Myocyte (in vitro differentiated cells): ENCODE measurements at places on chromosomes 2 and 18.
A peak's percentile ranks its signal among the peaks of the same experiment; 100 is the strongest.

- peak; percentile 89 for DNase-seq
These were observed 75.8 kb downstream of the DYNC1I2 start for GRCh38 chr2:171762879-171763573.

- DNase-seq, result no peak
These were observed 8.8 kb downstream of the RALB start for GRCh38 chr2:120261387-120262006.

GRCh38 chr2:191114403-191114886 lies 36.3 kb downstream of the STAT4 start:
- DNase-seq, result no peak

GRCh38 chr2:47160660-47161059 lies 5.6 kb upstream of the STPG4 start:
- no peak for DNase-seq

- no peak for DNase-seq
These were observed 134.3 kb upstream of the TACR1 start for GRCh38 chr2:75333646-75334045.

GRCh38 chr2:49367003-49367402 lies 212.7 kb upstream of the FSHR start:
- no peak for DNase-seq

DNA sequence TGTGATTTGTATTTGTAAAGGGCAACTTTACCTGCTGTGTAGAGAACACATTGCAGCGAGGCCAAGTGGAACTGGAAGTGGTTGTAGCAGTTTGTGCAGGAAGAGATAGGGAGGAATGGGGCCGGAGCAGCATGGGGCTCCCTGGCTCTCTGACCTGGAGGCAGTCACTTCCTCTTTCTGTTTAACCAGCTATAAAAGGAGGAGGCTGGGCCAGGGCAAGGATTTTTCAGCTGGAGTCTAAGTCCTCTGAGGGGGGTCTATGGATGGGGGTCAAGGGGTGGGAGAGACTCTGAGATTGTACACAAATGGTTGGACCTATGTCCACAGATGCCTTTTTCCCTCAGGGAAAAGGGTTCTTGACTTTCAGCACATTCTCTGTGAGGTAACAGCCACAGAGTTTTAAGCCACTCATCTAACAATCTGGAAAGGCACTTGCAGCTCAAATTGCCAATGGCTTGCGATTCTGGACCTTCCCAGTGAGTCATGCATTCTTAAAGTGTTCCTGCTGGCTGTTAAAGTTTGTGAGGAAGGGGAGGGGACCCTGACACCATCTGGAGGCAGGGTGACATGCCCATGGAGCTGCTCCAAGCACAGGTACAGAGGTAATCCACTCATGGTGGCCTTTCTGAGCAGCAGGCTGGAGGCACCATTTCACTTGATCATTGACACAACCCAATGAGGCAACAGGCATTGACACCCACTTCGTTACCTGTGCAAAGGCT lies 347.0 kb downstream of the CYRIA start:
- no peak for DNase-seq

DNA sequence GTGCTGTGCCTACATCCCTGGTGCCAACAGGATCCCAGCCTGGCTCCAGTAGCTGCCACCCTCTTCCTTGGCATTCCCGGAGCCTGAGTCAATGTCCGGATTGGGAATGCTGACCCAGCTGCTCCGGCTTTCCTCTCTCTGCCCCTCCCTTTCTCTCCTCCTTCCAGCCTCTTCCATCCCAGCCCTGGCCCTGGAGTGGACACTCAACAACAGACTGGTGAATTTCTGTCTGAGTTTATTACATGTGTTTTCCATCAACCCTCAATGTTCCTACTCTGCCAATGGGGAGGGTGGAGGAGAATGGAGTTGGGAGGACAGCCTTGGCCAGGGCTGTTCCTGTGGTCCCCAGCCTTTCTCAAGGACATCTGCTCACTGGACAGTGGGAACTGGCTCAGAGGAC lies 917 bp upstream of the PRKAG3 start:
- peak; percentile 97 for DNase-seq

GRCh38 chr2:85445316-85446295 lies 27.1 kb downstream of the SH2D6 start:
- DNase-seq, result peak; percentile 84

DNA sequence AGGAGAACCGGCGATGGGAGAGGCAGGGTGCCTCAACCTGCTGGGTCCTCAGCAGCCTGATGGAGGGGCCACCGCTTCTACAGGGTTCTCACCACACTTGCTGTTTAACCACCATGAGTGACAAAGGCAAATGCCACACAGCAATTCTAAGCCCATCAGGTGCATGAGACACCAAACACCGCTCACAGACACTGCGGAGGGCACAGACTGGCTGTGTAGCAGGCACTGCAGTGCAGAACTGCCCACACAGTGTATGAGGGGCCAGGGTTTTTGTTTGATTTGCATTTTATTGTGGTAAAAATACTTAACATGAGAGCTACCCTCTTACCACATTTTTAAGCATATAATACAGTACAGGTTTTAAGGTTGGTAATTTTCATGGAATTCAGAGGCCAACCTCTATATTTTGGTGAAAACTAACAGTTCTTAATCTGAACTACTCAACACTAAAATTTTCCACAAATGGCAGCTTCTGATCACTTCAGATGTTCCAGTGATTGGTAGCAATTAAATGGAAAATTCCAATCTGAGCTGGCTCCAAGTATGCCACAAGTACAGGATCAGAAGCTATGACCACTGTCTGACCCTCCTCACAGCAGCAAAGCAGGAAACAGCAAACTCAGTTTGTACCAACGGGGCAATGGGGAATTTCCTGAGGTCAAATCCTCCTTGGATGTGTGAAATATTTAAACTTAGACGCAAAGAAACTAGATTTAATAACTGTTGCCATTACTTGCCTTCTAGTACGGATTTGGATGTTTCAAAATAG lies 67.7 kb downstream of the FAM210A start:
- DNase-seq, result peak; percentile 62

- no peak for DNase-seq
These were observed 51.3 kb downstream of the LIPG start for GRCh38 chr18:49613141-49613640.

GRCh38 chr18:14921547-14921946 lies 173.6 kb downstream of the ANKRD30B start:
- no peak for DNase-seq

- no peak for DNase-seq
These were observed 12.4 kb upstream of the IGFBP2 start for GRCh38 chr2:216620786-216621185.

DNA sequence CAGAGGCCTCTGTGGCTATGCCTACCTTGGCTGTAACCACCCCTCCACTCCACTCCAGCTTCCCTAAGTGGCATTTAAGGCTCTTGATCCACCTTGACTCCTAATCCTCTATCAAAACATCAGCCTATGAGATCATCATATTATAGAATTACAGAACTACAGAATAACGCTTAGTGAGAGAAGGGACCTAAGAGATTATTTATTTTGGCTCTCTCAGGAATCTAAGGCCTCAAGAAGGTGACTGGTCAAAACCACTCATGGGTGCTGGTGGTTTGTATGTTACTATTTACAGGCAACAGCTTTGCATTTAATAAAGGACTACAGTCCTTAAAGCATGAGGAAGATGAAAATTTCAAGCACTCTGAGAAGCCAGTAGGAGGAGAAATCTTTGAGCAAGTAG lies 118.8 kb downstream of the FSHR start:
- DNase-seq, result no peak

GRCh38 chr2:96123290-96123689 lies 6.9 kb upstream of the ADRA2B start:
- no peak for DNase-seq

- no peak for DNase-seq
These were observed 131.7 kb upstream of the FSHR start for GRCh38 chr2:49286045-49286444.

- DNase-seq, result no peak
These were observed 15.5 kb downstream of the PPP3R1 start for GRCh38 chr2:68236876-68237275.

- DNase-seq, result no peak
These were observed 117.4 kb downstream of the HDAC4 start for GRCh38 chr2:239283288-239283945.

DNA sequence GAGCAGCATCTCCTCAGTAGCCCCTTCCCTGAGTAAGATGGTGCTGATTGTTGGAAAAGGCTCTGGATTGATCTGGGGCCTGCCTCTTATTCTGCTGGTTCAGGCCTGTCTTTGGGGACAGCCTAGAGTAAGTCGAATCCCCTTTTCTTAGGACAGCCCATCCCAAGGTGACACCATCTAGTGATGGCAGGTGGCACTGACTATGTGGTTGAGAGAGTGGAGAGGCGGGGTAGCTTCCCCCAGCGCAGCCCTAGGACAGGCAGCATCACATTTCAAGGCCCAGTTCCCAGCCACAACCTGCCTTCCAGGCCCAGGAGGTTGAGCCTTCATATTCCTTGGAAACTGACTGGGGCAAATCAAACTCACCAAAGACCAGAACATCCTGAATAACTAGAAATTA lies 69.1 kb upstream of the B3GNT7 start:
- peak; percentile 30 for DNase-seq

GRCh38 chr2:161088658-161089350 lies 71.4 kb upstream of the TANK start:
- no peak for DNase-seq

- DNase-seq, result no peak
These were observed 62.2 kb downstream of the MYCN start for GRCh38 chr2:16002575-16002974.

- DNase-seq, result no peak
These were observed 119.7 kb upstream of the RMP24 start for GRCh38 chr18:35852786-35853185.

GRCh38 chr2:136323935-136324334 lies 206.0 kb upstream of the CXCR4 start:
- no peak for DNase-seq

DNA sequence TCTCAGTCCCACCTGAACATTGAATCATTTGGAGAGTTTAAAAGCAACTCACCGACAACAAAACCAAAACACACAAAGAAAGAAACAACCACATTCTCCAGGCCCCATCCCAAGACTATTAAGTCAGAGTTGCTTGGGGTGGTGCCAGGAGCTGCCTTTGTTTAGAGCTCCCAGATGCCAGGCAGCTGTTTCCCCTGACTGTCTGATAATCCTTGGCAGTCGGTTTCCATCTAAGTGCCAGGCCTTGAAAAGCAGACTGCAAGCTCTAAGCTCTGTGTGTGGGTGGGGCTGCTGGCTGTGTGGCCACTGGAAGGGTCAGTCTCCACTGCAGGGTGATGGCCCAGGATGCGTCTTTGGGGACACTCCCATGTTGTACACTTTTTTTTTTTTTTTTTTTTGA lies 255.3 kb upstream of the AGAP1 start:
- DNase-seq, result peak; percentile 96

DNA sequence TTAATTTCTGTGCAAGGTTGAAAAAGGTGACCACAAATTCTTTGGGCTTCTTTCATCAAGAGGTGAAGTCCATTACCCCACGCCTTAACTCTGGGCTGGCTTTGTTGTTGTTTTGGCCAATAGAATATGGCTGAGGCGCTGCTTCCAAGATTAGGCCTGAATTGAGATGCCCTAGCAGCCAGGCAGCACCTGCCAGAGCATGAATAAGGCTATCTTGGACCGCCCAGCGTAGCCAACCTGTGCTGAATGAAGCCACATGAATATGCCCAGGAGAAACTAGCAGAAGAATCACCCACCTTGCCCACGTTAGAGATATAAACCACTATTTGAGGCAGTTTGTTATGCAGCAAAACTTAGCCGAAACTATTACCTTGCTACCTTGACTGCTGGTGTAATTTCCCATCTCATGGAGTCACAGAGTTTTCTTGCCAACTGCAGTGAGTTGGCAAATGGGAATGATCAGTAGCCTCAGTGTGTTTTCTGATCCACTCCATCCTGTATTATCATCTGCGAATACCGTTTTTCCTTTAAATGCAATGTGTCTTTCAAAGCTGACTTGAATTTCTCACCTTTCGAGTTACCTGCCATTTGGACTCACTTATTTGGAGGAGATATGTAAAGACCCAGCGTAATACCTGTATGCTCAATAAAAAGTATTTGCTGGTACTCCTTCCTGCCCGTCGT lies 679 bp downstream of the TSGA10 start:
- peak; percentile 10 for DNase-seq

- DNase-seq, result no peak
These were observed 106.7 kb downstream of the MEIS1 start for GRCh38 chr2:66541646-66542045.

DNA sequence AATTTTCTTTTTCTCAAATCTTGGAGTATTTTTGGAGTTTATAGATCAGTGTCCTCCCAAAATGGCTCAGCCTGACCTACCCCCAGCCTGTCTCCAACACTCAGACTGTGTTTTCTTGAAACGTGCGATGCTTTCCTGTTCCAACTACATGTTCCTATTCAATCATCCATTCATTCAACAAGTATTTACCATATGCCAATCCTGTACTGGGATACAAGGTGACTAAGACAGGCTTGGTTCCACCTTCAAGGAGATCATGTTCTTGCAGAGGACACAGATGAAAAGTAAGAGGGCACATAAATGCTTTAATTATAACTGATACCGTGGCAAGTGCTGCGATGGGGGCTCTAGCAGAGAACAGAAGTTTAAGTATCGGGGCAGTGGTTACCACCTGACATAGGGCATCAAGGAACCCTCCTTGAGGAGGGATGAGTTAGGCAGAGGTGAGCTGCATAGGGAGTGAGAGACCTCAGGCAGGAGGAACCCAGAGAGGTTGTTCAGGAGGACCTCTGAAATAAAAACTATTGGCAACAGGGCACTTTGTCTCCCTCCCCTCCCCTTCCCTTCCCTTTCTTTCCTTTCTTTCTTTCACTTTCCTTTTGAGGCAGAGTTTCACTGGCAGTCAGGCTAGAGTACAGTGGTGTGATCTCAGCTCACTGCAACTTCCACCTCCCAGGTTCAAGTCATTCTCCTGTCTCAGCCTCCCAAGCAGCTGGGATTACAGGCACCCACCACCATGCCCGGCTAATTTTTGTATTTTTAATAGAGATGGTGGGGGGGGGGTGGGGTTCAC lies 469.0 kb downstream of the EPHA4 start:
- DNase-seq, result no peak

- no peak for DNase-seq
These were observed 124.0 kb downstream of the GATA6 start for GRCh38 chr18:22293417-22293816.

DNA sequence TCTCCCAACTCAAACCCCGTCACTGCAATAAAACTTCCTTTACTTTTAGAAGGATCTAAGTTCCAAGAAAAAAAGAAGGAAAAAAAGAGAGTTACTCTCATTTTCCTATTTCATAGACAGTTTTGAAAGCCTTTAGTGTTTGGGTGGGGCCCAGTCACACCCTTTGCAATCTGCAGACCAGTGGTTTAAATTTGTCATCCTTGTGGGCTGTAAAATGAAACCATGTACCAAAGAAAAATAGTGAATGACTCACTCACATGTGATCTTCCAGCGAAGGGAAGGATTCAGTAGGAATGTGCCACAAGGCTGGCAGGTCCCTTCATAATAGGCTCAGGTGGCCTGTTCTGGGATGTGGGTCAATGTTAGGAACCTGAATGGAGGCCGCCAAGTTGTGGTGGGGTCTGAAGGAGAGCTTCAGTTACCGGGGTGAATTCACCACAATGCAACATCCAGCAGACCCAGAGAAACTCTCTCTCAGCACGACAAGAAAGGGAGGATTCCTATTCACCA lies 28.3 kb downstream of the ANXA4 start:
- peak; percentile 93 for DNase-seq
